ENCODE measurements at places on chromosomes 3 and 15.

- DNase-seq, result no peak
Measured at GRCh38 chr15:43249699-43250203, 17.0 kb downstream of the TGM5 start.

DNA sequence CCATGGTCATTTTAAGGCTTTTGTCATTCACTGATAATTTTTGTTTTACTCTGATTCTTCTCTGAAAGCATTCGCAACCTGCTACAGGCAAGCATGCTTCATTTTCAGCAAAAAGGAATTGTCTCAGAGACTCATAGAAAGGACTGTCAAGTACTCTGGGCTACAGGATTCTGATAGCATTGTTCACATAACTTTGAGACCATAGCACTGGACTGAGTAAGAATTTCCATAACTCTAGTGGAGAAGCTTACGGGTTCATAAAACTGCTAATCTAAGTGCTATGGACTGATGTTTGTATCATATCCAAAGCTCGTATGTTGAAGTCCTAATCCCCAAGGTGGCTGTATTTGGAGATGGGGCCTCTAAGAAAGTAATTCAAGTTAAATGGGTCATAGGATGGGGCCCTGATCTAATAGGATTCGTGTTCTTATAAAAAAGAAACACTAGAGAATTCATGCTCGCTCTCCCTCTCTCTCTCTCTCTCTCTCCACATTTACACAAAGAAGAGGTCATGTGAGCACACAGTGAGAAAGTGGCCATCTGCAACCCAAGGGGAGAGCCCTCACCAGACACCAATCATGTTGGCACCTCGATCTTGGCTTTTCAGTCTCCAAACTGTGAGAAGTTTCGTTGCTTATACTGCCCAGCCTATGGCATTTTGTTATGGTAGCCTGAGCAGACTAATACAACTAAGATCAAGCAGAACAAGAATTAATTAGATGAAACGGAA lies 60.4 kb downstream of the CRYGS start:
- DNase-seq, result no peak

- no peak for DNase-seq
Measured at GRCh38 chr15:29208352-29208751, 61.3 kb downstream of the NSMCE3 start.

DNA sequence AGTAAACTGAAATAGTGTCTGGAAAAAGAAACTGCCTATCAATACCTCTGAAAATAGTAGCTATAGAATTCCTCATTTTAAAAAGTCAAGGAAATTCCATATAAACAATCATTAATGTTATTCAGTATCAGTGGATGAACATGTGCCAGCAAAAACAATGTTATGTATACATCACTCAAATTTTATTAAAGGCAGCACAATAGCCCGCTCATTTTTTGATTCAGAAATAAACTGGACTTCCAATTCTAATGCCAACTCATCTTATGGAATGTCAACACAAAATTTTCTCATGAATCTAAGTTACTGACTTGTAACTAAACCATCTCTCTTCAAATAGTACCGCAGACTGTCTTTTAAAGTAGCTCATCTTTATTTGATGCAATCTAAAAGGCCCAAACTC lies 19.0 kb downstream of the THBS1 start:
- no peak for DNase-seq

DNA sequence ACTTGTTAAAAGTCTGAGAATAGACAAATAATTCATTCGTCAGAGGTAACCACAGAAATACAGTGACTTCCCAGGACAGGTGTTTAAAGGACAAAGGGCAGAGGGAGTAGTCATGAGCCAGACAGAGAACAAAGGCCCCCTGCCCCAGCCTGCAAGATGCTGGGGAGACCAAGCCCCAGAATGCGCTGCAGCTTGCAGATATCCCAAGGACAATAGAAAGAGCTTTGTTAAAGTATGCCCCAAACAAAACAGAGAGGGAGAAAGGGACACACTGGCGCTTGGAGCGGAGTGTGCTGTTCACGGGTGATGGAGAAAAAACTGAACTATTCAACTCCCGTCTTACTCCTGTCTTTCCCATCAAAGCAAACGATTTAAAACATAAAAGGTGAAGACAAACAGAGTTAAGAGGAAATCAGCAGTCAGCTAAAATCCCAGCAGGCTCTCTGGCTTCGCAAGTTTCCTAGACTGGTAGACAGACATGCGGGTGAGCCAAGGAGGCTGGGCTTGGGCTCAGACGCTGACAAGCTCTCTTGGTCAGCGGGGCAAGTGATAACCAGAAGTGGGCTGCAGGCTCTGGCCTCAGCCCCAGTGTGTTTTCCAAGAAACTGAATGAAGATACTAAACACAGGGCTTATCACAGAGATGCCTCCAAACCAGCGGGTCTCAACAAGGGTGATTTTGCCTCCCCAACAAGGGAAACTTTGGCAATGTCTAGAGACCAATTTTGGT lies 130.1 kb downstream of the UACA start:
- no peak for DNase-seq

DNA sequence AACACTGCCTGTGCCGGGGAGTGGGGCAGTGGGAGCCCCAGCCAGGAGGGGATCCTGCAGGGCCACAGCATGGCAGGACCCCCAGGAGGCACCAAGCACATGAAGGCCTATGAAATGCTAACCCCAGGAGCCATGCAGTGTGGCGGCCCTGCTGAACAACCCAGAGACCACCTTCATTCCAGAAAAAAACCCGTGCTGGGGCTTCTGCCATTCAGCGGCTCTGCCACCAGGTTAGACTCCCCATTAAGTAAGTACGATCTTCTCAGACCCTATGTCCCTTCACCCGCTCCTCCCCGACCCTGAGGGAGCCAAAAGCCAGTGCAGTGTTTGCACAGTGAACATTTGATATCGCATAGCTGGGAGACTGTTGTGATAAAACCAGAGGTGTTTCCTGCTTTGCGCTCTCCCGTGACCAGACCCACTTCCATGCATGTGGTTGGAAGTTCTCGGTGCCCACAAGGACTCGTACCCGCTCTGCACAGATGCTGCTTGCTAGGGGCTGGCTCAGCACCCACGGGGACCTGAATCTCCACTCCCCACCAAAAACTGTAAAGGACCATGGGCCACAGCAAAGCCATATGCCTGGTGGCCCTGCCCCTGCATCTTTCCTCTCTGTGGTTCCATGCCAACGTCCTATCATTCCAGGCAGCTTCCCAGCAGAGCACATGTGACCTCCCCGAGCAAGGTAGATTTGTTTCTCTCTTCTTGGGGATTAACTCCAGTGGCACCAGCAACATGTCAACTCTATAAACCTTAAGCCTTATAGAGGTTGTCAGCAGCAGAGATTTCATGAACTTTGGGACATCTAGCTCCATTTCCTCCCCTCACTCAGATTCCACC lies 5.3 kb downstream of the PLA2G4D start:
- no peak for DNase-seq

DNA sequence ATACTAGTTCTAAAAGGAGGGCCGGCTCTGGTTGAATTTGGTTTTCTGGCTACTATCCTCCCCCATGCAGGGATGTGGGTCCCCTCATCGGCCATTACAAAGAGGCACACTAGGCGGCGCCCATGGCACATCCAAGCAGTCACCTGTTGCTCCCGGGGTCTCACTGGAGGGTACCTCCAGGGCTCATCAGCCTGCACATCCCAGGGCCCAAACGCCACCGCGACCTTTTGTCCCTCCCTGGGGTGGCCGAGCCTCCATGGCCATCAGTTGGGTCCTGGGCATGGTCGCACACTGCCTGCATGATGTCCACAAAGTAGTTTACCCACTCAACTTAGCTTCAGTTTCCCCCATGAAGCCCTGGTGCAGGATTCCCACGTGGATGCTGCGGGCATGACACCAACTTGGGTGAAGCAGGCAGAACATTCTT lies 28.3 kb downstream of the IDH3A start:
- no peak for DNase-seq

DNA sequence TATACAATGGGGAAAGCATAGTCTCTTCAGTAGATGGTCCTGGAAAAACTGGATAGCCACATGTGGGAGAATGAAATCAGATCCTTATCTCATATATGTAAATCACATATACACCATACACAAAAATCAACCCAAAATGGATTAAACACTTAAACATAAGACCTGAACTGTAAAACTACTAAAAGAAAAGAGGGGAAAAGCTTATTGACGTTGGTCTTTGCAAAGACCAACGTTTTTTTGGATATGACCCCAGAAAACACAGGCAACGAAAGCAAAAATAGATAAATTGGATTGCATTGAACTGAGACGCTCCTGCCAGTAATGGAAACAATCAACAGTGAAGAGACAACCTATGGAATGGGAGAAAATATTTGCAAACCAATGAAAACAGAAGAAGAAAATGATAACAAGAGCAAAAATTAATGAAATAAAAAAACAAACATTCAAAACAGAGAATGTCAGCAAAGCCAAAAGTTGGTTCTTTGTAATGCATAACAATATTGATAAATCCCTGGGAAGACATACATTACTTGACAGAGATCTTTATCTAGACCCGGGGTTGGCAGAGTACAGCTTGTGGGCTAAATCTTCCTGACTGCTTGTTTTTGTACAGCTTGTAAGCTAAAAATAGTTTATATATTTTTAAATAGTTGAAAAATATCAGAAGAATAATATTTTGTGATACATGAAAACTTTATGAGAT lies 86.9 kb downstream of the NEO1 start:
- DNase-seq, result no peak

DNA sequence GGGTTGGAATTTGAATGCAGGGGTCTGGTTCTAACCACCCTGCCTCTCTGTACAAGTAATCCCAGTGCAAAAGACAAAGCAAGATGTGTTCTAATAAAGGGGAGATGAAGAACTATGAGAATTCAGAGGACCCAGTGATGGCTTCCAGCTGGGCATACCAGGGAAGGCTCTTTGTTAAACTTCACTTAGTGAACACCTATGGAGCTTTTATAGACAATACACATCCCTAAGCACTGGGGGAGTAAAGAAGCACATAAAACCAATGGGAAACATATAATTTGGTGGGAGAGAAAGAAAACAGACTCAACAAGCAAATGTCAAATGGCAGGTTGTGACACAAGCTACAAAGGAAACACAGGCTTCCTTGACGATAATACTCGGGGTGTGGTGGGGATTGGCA lies 47.9 kb upstream of the RNU6-1 start:
- no peak for DNase-seq

GRCh38 chr15:43877371-43877770 lies 50.6 kb downstream of the WDR76 start:
- DNase-seq, result no peak

DNA sequence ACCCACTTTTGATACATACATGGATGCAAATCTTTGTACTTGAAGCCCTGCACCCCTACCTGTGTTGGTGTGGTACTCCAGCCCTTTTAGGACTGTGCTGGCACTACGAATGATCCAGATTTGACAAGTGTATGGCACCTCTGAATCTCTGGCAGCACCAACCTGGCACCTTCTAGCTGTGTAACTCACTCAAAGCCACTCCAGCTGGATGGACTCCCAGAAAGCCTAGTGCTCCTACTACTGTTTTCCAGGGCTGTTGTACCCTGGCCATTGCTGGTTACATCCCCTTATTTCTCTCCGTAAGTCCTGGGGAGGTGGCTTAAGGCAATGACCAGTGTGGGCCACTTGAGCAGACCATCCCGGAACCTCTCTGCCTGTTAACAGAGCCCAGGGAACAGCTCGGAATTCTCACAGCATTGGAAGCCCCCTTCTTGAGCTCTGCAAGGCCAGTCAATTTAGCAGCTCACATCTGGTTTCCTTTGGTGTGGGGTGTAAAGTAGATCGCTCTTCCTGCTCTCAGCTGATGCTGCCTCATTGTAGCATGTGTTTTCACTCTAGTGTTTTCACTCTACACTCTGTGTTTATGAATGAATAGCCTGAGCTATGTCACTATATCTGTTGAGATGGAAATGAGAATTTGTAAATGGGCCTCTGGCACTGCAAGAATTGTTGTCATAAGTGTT lies 12.2 kb downstream of the CALML4 start:
- no peak for DNase-seq

DNA sequence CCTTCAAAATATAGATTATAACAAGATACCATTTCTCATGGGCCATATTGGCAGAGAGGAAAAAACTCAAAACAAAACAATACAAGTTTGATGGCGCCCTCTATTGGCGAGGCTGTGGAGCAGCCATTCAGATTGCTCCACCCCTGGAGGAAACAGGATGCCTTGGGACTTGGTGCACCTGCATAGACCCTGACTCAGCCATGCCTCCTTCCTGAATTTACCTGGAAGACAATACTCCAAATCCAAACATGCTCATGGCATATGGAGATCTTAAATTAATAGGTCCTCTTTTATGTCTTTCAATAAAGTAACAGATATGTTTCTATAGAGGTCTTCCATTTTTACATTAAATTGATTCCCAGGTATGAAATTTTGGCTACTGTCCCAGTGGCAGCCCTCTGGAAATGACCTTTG lies 90.0 kb downstream of the APBA2 start:
- no peak for DNase-seq

GRCh38 chr3:37964716-37965115 lies 25.9 kb upstream of the VILL start:
- DNase-seq, result peak; percentile 90

DNA sequence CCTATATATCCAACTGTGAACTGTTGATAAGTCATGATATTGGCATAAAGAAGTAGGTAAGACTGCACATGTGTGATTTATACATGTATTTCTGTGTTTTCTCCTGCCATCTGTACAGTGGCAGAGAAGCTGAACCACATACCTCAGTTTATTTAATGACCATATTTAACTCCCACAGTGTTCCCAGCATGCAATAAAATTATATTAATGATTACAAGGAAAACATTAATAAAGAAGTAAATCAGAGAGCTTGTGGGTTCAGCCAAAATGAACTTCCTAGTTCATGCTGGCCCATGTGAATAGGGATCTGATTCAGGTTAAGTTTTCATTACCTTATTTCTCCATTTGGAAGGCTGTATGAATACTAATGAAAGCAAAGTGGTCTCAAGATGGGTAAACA lies 439.2 kb downstream of the CNTN6 start:
- DNase-seq, result no peak

- no peak for DNase-seq
Measured at GRCh38 chr3:39378088-39378487, 5.1 kb upstream of the SLC25A38 start.

DNA sequence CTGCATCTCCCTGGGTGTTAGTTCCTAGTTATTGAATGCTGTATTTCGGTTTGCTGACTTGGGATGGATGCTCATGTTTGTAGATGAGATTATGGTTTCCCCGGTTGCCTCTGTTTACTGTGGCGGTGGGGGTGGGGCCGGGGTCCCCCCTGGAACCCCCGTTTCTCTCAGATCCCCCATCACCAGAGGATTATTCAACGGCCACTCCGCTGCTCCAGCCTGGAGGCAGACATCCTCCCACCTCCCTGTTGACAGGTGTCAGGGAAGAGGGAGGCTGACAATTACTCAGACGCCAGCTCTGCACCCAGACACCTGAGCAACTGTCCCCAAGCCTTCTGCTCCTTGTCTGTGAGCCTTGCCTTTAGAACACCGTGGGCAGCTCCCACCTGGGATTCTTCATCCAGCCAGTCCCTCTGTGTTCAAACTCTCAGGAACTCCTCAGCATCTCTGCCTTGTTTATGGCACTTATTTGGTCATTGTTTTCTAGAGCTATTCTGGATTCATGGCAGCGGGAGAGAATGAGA lies 95.9 kb upstream of the PRR20G start:
- no peak for DNase-seq

DNA sequence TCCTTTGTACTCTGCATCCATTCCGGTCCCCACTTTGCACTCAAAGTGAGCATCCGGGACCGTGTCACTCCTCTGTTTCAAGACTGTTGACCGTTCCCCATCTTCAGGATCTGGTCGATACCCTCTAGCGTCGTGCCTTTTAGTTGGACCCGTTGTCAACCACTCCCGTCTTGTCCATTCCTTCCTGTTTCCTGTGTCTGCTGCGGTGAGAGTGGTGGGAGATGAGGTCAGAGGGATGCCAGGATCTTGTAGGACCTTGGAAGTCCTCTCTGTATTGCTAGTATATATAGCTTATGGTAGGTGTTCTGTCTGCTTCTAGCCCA lies 624 bp downstream of the BRK1 start:
- no peak for DNase-seq

GRCh38 chr3:102059145-102059943 lies 210.0 kb downstream of the NFKBIZ start:
- no peak for DNase-seq
